ENCODE measurements at places on chromosomes 11 and 22.

DNA sequence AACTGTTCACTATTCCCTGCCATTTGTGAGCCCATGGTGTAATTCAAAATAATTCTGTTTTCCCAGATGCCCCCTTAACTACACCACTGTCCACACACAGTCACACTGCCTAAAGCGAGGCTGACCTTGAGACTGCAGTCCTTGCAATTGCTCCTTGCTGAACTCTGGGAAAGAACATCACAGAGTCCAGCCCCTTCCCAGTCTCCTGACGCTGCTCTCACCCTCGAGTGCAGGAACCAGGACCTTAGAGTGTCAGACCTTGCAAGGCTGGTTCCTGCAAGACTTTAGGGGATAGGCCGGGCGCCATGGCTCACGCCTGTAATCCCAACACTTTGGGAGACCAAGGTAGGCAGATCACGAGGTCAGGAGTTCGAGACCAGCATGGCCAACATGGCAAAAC lies 33.6 kb downstream of the AHNAK start:
- no peak overlapping the region for H3K4me3 ChIP-seq
- H3K36me3 ChIP-seq = peaks cover 39% of the 10 kb centered on the region
- no peaks in the 10 kb centered on the region for H3K27me3 ChIP-seq
- H3K4me1 ChIP-seq = peaks cover 18% of the 10 kb centered on the region

DNA sequence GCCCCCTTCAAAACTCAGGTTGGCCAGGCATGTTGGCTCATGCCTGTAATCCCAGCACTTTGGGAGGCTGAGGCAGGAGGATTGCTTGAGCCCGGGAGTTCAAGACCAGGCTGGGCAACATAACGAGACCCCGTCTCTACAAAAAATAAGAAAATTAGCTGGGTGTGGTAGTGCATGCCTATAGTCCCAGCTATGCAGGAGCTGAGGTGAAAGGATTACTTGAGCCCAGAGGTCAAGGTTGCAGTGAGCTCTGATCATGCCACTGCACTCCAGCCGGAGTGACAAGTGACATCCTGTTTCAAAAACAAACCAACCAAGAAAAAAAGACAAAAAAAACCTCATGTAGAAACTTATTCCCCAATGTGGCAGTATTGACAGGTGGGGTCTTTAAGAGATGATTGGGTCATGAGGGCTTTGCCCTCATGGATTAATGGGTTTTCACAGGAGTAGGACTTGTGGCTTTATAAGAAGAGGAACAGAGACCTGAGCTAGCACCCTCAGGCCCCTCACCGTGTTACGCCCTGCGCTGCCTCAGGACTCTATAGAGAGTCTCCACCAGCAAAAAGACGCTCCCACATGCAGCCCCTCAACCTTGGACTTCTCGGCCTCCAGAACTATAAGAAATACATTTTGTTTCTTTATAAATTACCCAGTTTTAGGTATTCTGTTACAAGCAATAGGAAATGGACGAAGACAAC lies 22.3 kb downstream of the LAYN start:
- no peak overlapping the region for H3K4me3 ChIP-seq
- no peak for DNase-seq
- H3K27me3 ChIP-seq = no peaks in the 10 kb centered on the region
- peaks cover 35% of the 10 kb centered on the region for H3K36me3 ChIP-seq
- H3K4me1 ChIP-seq = peaks cover 11% of the 10 kb centered on the region
- no peak overlapping the region for H3K27ac ChIP-seq

GRCh38 chr11:16781936-16782919 lies 43.8 kb downstream of the C11orf58 start:
- no peak overlapping the region for H3K27ac ChIP-seq
- peaks cover 19% of the 10 kb centered on the region for H3K4me1 ChIP-seq
- DNase-seq = peak; percentile 59
- H3K27me3 ChIP-seq = no peaks in the 10 kb centered on the region
- H3K36me3 ChIP-seq = peaks cover 11% of the 10 kb centered on the region

DNA sequence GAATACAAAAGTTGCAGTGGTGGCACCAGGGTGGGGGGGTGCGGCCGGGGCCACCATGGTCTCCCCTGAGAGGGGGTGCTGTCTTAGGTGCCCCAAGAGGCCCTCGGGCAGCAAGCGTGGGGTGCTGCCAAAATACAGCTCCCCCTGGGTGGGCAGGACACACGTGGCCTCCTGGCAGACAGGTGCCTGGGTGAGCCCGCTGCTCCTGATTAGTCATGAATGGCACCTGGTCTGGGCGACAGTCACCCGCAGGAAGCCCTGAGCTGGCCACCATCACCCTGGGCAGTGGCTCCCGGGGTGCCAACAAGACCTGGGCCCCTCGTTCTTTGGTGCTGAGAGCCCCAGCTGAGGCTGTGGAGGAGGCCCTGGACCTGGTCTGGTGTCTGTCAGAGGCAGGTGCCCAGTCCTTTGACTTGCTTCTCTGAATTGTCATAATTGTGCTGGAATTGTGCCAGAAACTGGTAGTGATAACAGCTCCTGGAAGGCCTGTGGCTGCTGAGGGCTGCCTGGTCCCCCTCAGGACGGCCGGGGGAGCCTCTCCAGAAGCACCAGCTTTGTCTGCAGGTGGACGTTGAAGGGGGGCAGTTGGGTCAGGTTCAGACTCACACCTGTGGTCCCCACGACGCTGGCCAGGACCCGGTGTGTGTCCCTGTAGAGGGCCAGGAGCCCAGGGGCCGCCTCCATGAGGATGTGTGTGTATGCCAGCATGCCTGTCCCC lies 14.8 kb downstream of the ALG12 start:
- no peak overlapping the region for H3K27ac ChIP-seq
- peaks cover 100% of the 10 kb centered on the region for H3K36me3 ChIP-seq
- DNase-seq = no peak

DNA sequence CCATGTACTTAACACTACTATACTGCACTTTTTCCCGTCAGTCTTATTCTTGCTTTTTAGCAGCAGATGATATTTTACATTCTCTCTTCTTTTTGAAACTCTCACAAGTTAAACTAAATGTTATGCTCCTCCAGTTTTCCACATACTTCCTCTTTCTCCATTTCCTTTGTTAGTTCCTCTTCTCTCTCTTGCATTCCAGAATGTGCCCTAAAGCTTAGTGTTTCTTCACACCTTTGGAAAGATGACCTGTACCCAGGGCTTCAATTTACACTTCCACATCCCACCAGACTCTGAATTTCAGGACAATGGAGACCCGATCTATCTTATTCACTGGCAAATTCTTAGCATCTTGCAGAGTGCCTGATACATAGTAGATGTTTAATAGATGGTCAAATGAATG lies 51.8 kb downstream of the APIP start:
- H3K36me3 ChIP-seq = no peaks in the 10 kb centered on the region
- no peak overlapping the region for H3K27ac ChIP-seq
- H3K4me3 ChIP-seq = no peak overlapping the region
- H3K4me1 ChIP-seq = no peaks in the 10 kb centered on the region
- H3K27me3 ChIP-seq = no peaks in the 10 kb centered on the region
- no peak for DNase-seq

- H3K27me3 ChIP-seq = no peaks in the 10 kb centered on the region
- no peaks in the 10 kb centered on the region for H3K4me1 ChIP-seq
- DNase-seq = no peak
- H3K27ac ChIP-seq = no peak overlapping the region
Observed at GRCh38 chr11:33437529-33437928, 180.3 kb downstream of the HIPK3 start.

GRCh38 chr11:68213135-68213515 lies at the start of gene KMT5B:
Gene KMT5B (minus strand): TSS chr11:68213296. CDS start chr11:68190076, 23,220 bp downstream.
- H3K4me3 ChIP-seq = peak within 1 kb of the TSS; percentile 90
- peak; percentile 86 for DNase-seq
- H3K27ac ChIP-seq = peak within 1 kb of the TSS; percentile 100
- H3K4me1 ChIP-seq = peaks cover 63% of the 10 kb centered on the region
- H3K36me3 ChIP-seq = no peaks in the 10 kb centered on the region

- no peak overlapping the region for H3K27ac ChIP-seq
- no peaks in the 10 kb centered on the region for H3K4me1 ChIP-seq
- no peaks in the 10 kb centered on the region for H3K27me3 ChIP-seq
- H3K36me3 ChIP-seq = no peaks in the 10 kb centered on the region
- H3K4me3 ChIP-seq = no peak overlapping the region
Observed at GRCh38 chr11:27754035-27755017, 54.1 kb upstream of the BDNF start.

DNA sequence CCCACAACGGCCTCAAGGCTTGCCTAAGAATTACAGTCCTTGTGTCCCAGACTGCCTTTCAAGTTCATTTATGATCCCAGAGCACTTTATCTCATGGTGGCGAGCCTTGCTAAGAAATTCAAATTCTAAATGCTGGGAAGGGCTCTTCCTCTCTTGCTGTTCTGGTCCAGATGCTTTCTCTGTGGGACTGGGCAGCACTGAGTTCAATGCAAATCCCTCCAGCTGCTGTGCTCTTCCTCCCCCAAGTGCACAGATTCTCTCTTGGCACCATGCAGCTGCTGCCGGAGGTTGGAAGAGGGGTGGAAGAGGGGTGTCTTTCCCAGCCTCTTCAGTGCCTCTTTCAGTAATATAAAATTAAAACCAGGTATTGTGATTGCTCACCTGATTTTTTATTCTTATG lies 828.0 kb downstream of the DLG2 start:
- DNase-seq = no peak
- no peaks in the 10 kb centered on the region for H3K4me1 ChIP-seq
- no peaks in the 10 kb centered on the region for H3K27me3 ChIP-seq
- H3K4me3 ChIP-seq = no peak overlapping the region

DNA sequence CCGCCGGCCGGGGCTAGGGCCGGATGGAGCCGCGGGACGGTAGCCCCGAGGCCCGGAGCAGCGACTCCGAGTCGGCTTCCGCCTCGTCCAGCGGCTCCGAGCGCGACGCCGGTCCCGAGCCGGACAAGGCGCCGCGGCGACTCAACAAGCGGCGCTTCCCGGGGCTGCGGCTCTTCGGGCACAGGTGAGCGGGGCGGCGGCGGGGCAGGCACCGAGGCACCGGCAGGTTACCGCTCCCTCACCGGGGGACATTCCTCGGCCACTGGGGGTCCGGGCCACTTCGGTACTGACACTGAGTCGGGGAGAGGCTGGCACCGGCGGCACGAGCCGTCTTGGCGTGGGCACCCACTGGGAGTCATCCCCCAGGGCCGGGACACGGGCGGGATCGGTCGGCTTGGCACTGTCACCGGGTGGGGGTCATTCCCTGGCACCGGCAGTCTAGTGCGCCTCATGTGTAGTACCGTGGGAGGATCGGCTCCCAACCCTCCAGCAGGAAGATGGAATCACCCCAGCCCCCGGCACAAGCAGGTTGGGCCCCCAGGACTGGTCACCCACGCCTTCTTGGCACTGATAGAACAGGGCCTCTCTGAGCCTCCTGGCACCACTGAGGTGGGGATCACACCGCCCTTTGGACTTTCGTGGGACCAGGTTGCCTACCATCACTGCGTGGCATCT lies 511 bp downstream of the DGKZ start:
- H3K36me3 ChIP-seq = no peaks in the 10 kb centered on the region
- H3K4me3 ChIP-seq = peak overlapping the region; percentile 69
- peak overlapping the region; percentile 90 for H3K27ac ChIP-seq
- no peak for DNase-seq

- H3K36me3 ChIP-seq = no peaks in the 10 kb centered on the region
- no peak for DNase-seq
- H3K27ac ChIP-seq = no peak overlapping the region
- no peaks in the 10 kb centered on the region for H3K27me3 ChIP-seq
- H3K4me1 ChIP-seq = no peaks in the 10 kb centered on the region
Observed at GRCh38 chr11:47388697-47389576, 10.6 kb upstream of the SPI1 start.

DNA sequence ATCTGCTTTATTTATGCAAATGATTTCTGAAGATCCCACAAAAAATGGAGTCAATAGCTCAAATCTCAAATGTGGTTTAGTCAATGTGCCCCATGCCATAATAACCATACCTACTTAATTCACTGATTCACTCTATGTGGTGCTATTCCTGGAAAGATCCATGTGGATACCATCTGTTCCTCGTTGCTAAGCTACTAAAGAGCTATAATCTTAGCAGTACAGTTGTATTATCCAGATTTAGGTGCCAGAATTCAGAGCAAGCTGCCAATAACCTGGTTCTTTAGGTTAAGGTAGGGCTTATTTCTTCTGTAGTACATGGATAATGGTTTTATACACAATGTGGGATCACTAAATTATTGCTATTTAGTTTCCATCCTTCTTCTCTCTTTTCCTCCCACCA lies 974.7 kb upstream of the CCDC90B start:
- no peaks in the 10 kb centered on the region for H3K4me1 ChIP-seq
- H3K4me3 ChIP-seq = no peak overlapping the region
- H3K27me3 ChIP-seq = no peaks in the 10 kb centered on the region
- no peak overlapping the region for H3K27ac ChIP-seq
- no peak for DNase-seq
- no peaks in the 10 kb centered on the region for H3K36me3 ChIP-seq

GRCh38 chr11:9259981-9260837 lies 4.9 kb downstream of the DENND5A start:
- no peaks in the 10 kb centered on the region for H3K36me3 ChIP-seq
- no peak overlapping the region for H3K27ac ChIP-seq

GRCh38 chr11:34204396-34205279 lies 99.2 kb downstream of the NAT10 start:
- H3K27ac ChIP-seq = no peak overlapping the region
- peaks cover 22% of the 10 kb centered on the region for H3K4me1 ChIP-seq
- no peaks in the 10 kb centered on the region for H3K36me3 ChIP-seq
- H3K4me3 ChIP-seq = no peak overlapping the region
- H3K27me3 ChIP-seq = no peaks in the 10 kb centered on the region

All from stomach (tissue), 19 donors.